ENCODE measurements at places on chromosomes 5 and 9. TPM values are rescaled to one million over a fixed set of nuclear protein-coding genes. Genes with fewer than 3 reads are reported as not detected.
A peak's percentile ranks its signal among the peaks of the same experiment; 100 is the strongest.

DNA sequence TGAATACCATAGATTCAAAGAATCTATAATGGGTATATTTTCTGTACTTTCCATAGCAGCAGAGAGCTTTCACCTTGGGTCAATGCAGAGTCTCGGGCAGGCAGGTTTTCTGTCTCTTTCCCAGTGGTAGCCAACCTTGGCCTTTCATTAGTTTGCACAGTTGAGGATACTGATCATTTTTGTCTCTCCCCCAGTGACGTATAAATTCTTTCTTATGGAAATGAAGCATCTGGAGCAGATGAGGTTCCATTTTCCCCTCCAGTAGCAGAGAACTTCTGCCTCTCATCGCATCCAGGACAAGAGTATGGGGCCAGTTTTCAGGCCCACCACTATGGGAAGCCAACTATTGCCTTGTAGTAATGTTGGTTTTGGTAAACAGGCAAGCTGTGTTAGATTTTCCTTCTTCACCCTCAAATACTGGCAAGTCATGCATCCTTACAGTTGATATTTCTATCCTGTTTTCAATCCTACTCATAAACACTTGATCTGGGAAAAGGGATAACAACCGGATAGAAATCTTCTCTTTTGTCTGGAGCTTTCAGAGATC, 845.2 kb upstream of the CDH18 start:
- DNase-seq = peak; percentile 9

DNA sequence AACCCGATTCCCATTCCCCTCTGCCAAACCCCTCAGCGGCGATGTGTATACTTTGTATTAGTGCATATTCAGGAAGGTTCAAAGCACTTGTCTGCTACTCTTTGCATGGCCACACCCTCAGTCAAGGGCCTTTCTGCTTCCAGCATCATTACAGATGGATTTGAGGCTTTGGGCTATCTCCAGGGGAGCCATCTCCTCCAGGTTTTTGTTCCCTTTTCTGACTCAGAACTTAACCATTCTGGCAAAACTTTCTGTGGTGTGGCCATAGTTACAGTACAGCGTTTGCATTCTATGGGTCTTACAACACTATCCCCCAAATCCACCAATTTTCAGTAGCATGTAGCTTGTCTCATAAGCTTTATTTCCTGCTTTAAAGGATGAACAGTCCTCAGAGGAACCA, 36.0 kb upstream of the SVEP1 start:
- peak; percentile 88 for DNase-seq

DNA sequence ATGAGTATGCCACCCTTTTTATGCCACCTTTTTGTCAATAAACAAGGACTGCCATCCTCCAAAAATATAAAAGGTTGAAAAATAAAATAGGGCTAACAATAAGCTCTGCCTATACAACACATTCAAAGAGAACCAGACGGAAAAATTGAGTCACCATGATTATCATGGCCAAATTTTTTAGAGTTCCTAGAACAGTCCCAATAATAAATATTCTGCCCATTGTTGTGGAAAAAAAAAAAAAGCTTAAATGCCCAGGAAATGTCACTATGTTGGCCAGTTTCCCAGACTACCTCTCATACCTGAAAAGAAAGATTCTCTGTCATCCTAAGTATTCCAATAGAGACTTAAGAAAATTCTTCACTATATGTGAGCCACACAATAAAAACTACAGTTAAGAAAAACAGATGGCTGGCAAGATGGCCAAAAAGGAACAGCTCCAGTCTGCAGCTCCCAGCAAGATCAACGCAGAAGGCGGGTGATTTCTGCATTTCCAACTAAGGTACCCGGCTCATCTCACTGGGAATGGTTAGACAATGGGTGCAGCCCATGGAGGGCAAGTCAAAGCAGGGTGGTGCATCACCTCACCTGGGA, 149.0 kb downstream of the TMEM161B start:
- no peak for DNase-seq

DNA sequence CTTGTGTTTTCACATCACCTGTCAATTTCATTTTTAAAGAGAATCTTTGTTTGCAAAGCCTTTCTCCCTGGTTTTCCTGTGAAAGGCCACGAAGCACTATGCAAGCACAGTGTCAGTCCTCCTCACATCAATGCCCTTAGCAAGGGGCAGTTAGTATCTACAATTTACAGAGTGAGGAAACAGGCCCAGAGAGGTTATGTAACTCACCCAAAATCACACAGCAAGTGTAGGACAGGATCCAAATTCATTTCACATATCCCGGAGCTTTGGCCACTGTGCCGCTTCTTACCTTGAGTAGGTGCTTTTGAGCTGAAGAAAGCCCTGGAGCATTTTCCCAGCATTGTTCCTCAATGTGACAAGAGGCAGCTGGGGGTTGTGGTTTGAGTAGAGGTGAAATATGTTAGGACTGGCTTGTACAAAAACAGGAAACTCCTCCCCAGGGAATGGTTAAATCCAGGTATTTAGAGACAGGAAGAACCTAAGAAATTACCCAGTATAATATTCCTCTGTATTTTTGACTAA, 283.8 kb downstream of the NTRK2 start:
- DNase-seq = no peak

DNA sequence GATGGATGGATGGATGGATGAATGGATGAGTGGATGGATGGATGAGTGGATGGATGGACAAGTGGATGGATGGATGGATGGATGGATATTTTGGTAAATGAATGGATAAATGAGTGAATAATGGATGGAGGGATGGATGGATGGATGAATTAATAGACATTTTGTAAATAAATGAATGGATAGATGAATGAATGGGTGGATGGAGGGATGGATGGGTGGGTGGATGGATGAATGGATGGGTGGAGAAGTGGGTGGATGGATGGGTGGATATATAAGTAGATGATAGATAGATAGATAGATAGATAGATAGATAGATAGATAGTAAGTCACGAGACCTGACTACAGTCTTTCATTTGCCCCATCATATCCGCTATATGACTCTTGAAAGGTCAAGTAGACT, 82.7 kb upstream of the OLFM1 start:
- DNase-seq = no peak

DNA sequence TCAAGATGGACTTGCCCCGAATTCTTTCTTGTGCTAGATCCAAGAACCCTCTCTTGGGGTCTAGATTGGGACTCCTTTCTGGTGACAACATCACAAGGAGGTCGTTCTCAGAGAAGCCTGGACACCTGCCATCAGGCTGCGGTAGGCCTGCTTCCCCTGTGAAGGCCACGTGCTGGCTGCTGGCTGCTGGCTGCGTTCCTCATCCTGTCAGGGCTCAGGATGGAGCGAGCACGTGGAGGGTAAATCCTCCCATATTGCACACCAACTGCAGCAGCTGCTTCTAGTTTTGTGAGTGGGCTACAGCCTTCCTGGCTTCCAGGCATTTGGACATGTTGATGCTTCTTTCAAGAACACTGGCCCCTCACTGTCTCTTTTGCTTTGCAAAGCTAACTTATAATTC, 95.6 kb downstream of the HSPA4 start:
- no peak for DNase-seq

- DNase-seq = peak; percentile 11
Observed at GRCh38 chr5:109805472-109805871, 115.7 kb downstream of the MAN2A1 start.

- DNase-seq = no peak
Observed at GRCh38 chr5:172571413-172571812, 69.7 kb upstream of the NEURL1B start.

DNA sequence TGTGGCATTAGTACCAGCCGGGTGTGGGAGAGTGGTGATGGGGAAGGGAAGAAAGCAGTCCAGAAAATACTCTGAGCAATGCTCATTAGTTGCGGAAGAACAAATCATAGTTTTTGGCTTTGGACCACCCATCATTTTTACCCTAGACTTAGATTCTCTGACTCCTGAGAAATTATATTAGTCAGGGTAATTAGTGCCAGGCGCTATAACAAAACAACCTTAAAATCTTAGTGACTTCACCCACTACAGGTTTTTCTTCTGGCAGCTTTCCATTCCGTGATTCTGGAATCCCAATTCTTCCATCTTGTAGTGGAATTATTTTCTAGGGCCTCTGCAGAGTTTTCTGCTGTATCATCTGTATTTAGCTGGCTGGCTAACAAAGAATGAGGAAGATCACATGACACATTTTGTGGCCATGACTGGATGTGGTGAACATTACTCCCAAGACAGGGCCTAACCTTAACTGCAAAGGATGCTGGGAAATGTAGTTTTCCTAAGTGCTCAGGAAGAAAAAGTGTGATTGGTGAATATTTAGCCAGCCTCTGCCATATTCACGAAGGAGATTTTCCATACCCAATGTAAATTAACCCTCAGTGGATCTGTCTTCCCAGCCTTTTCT, 373.0 kb upstream of the MEF2C start:
- DNase-seq = peak; percentile 64

DNA sequence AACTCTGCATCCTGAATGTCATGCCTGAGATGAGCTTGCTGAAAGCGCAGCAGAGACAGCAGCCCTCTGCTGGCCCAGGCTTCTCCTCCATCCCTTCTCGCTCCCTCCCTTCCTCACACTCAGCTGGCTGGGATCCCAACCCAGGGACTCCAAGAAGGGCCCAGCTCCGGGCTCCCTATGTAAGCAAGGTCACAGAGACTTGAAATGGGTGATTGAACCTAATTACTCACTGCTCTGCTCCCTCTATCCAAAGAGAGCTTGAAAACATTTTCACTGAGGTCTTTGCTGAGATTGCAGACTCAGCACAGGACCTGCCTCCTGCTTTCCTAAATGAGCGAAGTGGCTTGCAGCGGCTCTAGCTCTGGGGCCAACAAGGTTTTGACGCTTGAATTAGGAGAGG, 42.8 kb downstream of the RAPGEF1 start:
- no peak for DNase-seq

- peak; percentile 75 for DNase-seq
Observed at GRCh38 chr5:14144586-14145434, 1.7 kb downstream of the TRIO start.

OLFML2A gene
- 43.6 TPM for total RNA-seq

TAF11L10 gene
- total RNA-seq = not detected

FOXD1 gene
- 11.2 TPM for total RNA-seq

PCDHB12 gene
- 0.88 TPM for total RNA-seq

RASEF gene
- total RNA-seq = 1.3 TPM

UNC13B gene
- total RNA-seq = 9.6 TPM

Measured in RPMI7951 (cell line).